ENCODE measurements at places on chromosomes 11 and 22.

DNA sequence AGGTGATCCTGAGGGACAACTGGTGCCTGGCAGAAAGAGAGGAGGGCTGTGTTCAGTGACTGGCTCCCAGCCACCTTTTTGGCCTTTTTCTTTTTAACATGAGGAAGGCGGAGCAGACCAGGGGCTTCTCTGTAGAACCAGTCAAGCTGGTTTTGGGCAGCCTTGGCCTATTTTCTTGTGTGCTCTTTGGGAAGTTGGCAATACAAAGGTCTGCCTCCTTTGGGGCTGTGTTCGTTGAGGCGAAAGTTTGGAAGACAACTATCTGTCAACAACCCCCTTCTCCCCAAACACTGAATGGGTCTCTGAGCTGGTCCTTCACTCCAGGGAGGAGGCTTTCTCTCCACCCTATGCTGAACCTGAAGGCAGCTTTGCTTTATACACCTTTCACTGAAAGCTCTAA is 8.5 kb downstream of the MARK2 start:
- peaks cover 73% of the 10 kb centered on the region for H3K4me1 ChIP-seq
- no peak overlapping the region for H3K27ac ChIP-seq
- peaks cover 39% of the 10 kb centered on the region for H3K36me3 ChIP-seq
- H3K27me3 ChIP-seq, result no peaks in the 10 kb centered on the region

- DNase-seq, result no peak
- H3K4me3 ChIP-seq, result no peak overlapping the region
- H3K36me3 ChIP-seq, result no peaks in the 10 kb centered on the region
- H3K4me1 ChIP-seq, result no peaks in the 10 kb centered on the region
Observed at GRCh38 chr22:39362271-39362670, 12.5 kb downstream of the SYNGR1 start.

DNA sequence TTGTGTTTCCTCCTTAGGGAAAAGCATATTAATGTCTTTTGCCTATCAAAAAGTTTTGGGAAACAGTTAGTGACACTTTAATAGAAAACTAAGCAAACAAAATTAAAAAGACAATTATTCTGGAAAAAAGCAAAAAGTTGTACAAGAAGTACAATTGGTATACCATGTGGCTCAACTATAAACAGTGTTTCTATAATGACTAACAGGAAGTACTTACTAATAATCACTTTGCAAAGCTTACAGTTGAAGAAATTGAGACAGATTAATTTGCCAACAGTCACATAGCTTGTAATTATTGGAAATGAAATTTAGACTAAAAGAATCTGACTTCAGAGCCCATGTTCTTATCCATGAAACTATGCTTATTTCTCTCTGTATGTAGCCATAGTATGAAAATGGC is 24.7 kb downstream of the PPME1 start:
- no peaks in the 10 kb centered on the region for H3K4me1 ChIP-seq
- H3K27ac ChIP-seq, result no peak overlapping the region
- H3K4me3 ChIP-seq, result no peak overlapping the region
- H3K27me3 ChIP-seq, result no peaks in the 10 kb centered on the region
- no peak for DNase-seq

- peak overlapping the region; percentile 89 for H3K27ac ChIP-seq
- peaks cover 38% of the 10 kb centered on the region for H3K4me1 ChIP-seq
- no peaks in the 10 kb centered on the region for H3K27me3 ChIP-seq
- peak overlapping the region; percentile 92 for H3K4me3 ChIP-seq
- DNase-seq, result no peak
Observed at GRCh38 chr22:50506611-50507420, 686 bp downstream of the LMF2 start.

DNA sequence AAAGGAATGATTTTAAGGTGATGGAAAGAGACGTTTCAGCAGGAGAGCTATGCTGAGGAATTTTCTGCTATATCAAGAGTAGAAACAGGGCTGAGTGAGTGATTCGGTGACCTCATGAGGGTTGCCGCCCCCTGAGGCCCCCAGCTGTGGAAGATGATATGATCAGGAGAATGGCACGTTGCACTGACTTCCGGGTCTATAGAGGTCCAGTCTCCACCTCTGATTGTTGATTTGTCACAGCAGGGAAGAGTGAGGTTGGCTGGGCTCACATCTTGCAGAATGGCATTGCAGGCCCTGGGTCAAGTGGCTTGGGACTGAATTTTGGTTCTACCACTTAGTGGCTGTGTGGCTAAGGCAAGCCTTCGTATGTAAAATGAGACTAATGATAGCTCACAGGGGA is 205.1 kb downstream of the SNX19 start:
- DNase-seq, result no peak
- H3K27ac ChIP-seq, result no peak overlapping the region
- no peak overlapping the region for H3K4me3 ChIP-seq
- no peaks in the 10 kb centered on the region for H3K36me3 ChIP-seq
- no peaks in the 10 kb centered on the region for H3K27me3 ChIP-seq

- H3K4me1 ChIP-seq, result no peaks in the 10 kb centered on the region
- no peak overlapping the region for H3K27ac ChIP-seq
- H3K27me3 ChIP-seq, result no peaks in the 10 kb centered on the region
- H3K4me3 ChIP-seq, result no peak overlapping the region
Observed at GRCh38 chr11:2651826-2652271, 47.9 kb downstream of the KCNQ1OT1 start.

DNA sequence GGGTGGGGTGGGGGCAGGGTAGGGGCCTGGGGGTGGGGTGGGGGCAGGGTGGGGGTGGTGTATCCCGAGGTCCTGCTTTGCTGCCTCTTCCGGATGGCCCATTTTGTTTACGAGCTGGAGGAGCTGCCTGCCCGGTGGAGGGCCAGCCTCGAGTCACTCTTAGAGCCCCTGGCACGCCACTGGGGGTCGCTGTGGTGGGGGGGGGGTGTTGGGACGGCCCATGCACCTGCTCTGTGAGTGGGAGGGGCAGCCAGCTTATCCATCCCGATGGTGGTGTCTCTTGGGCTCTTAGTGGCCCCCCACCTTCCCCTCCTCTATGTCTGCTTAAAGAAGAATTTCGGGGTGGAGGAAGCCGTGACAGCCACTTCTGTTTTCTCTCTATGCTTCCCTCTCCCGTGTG is 24.6 kb downstream of the MRGPRD start:
- H3K27me3 ChIP-seq, result peaks cover 5% of the 10 kb centered on the region
- H3K4me3 ChIP-seq, result no peak overlapping the region
- peak; percentile 59 for DNase-seq
- H3K27ac ChIP-seq, result no peak overlapping the region
- H3K36me3 ChIP-seq, result no peaks in the 10 kb centered on the region

- peak; percentile 80 for DNase-seq
- no peaks in the 10 kb centered on the region for H3K36me3 ChIP-seq
- peak overlapping the region; percentile 12 for H3K4me3 ChIP-seq
Observed at GRCh38 chr11:1693327-1694063, 3.5 kb upstream of the KRTAP5-6 start.

- no peak overlapping the region for H3K4me3 ChIP-seq
- no peak for DNase-seq
- H3K27ac ChIP-seq, result no peak overlapping the region
- peaks cover 23% of the 10 kb centered on the region for H3K27me3 ChIP-seq
- no peaks in the 10 kb centered on the region for H3K36me3 ChIP-seq
- H3K4me1 ChIP-seq, result peaks cover 24% of the 10 kb centered on the region
Observed at GRCh38 chr11:10291801-10292638, 2.0 kb downstream of the SBF2 start.

Data from CD4-positive, alpha-beta T cell (primary cell).